ENCODE measurements at places on chromosomes 5 and 9. TPM values are rescaled to one million over a fixed set of nuclear protein-coding genes. Genes with fewer than 3 reads are reported as not detected.

- DNase-seq, result no peak
These were observed 116.9 kb downstream of the NPR3 start for GRCh38 chr5:32827981-32828380.

The PCA3 gene
- not detected for total RNA-seq

DNA sequence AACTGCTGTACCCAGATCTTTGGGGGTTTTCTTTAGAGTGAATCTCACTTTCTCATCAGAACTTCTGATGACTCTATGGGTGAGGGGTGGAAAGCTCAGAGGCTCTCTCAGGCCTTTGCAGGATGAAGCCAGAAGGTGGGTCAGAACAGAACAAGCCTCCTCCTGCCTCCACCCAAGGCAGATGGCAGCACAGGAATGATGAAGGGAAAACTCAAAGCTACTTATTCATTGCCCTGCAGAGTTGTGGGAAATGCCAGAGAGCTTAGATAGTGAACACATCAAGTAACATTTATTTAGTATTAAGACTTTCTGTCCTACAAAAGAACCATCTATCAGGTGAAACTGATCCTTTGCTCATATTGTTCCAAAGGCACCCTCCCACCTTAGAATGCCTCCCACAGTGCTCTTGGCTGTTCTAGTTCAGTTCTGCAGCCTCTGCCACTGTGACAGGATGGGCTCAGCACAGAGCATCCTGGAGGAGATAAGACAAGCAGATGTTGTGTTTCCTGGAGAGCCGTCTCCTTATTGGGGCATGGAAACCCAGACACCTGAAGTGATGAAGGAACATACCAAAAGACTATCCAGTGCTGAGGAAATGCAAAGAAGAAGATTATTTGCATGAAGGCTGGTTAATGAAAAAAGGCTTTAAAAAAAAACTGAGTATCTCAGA lies 146.6 kb downstream of the ADAMTS12 start:
- DNase-seq, result no peak

DNA sequence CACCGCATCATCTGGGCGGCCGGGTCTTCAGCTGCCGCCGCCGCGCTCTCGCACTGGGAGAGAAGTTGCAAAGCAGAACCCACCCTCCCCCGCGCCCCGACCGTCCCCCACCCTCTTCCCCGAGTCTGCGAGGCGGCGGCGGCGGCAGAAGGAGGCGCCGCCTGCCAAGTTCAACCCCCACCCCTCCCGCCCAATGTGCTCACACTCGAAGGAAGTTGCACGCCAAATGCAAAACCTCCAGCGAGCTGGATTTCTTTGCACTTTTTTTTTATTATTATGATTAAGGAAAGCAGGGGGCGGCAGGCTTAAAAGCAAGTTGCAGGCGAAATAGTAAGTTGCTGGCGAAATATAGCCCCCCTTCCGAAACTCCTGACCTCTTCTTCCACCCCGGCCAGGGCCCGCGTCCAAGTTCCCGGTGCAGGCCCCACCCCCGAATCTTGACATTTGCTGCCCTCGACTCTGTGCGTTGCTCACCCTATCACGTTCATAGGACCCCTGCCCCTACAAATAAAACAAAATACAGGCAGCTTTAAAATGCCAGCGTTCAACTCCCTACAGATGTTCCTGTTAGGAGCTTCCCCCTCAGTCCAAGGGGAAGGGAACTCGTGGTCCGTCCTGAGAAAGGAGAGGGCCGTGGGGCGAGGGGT lies 1.1 kb upstream of the NR3C1 start:
- peak; percentile 70 for DNase-seq

- DNase-seq, result no peak
These were observed 140.2 kb downstream of the EMB start for GRCh38 chr5:50300878-50301277.

The CCL28 gene
- not detected for total RNA-seq

- no peak for DNase-seq
These were observed 312.8 kb downstream of the ARHGAP26 start for GRCh38 chr5:143083006-143083405.

The PIP5KL1 gene
- total RNA-seq, result 11.6 TPM

The ENC1 gene
- 14.4 TPM for total RNA-seq

GRCh38 chr5:76199336-76200318 lies 116.4 kb downstream of the SV2C start:
- no peak for DNase-seq

DNA sequence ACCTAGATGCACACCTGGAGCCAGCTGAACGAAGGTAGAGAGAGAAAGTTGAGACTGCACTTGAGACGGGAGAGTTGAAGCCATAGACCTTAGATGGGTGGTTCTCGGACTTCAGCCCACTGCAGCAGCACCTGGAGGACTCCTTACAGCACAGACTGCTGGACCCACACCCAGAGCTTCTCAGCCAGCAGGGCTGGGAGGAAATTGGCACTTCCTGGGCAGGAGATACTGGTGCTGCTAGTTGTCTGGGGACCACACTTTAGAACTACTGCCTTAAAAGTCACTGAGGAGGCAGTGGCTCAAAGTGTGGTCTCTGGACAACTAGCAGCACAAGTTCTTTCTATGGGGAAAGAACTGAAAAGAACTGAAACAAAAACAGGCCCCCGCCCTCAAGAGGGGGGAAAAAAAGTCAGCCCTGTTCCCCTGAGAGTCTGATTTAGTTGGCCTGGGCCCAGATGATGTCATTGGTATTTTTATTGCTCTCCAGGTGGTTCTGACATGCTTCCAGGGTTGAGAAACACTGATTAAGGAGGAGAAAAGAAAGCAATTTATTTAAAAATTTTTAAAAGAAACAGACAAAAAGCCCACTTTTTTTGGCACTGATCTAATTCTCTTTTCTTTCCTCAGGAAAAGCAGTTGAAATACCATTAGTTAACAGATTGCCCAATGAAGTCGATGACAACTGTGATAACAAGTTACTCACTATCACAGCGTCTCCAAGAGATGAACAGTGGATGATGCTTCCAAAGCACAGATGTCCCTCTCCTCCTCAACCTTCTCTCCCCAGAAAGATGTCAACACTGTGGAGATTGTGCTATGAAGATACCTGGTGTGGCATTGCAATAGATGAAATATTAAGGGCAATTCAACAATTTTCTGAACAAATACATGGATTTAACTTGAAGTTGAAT lies 73.6 kb upstream of the ADAMTS16 start:
- DNase-seq, result no peak

DNA sequence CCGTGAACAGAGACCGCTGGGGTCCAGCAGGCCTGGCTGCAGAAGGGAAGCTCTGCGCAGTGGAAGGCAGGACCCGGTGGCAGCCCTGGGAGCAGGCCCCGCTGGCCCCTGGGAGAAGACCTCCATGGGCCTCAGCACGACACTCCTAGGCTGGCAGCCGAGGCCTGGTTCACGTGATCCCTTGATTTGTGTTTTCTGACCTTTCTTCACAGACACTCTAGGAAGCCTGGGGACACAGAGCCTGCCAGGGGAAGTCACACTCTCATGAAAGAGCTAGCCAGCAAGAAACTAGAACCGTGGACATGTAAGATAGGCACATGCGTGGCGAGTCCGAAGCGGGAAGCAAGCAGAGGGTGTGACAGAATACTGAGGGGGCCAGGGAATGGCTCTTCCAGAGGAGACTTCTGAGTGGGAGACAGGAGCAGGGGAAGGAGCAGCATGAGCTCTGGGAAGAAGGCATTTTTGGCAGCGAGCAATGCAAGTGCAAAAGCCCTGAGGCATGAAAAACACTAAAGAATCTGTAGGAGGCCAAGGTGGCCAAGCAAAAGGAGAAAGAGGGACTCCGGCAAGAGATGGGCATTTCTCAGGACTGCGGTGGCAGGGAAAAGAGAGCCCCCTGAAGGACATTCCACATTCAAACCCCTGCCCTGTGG lies 26.6 kb upstream of the IL17B start:
- no peak for DNase-seq

- DNase-seq, result no peak
These were observed 2.9 kb upstream of the TGFBI start for GRCh38 chr5:136025900-136026299.

DNA sequence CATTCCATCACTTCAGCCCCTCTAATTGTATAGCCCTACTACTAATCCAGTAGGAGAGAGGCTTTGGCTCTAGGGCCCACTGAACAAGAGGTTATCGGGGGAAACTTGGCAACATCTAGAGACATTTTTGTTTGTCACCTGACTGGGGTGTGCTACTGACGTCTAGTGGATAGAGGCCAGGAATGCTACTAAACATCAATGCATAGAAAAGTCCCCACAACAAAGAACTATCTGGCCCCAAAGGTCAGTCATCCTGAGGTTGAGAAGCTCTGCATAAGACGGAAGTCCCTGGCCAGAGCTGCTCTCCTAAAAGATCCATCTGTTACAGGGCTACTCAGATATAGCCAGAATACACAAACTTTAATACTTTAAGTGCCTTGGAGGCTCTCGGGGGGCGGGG lies 570.6 kb upstream of the KLF4 start:
- no peak for DNase-seq

DNA sequence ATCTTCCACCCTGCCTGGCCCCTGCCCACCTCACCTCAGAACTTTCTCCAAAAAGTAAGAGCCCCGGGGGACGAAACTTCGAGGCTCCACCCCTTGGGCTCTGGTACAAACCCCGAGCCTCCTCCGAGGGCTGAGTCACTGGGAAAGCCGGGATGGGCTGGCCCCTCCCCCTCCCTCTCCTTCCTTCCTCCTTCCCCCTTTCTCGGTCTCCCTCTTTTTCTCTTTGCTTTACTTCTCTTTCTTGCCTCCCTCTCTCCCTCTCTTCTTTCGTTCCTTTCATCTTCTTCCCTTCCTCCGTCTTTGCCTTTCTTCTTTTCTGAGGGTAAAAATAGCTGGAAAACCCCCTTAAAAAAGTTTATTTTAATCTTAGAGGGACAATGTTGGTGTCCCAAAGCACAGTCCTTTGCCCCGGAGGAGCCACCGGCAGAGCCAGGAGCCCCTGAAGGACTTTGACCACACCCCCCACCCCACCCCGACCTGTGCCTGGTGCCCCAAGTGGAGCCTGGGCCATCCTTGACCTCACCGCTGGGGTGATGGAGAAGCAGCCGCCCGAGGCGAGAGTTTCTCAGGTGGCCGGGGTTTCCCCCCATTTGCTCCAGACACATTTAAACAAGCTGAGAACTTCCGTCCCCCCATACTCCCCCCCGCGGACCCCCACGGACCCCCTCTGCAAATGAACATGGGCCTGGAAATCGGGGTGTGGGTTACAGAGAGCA lies 5.7 kb upstream of the NOTCH1 start:
- peak; percentile 82 for DNase-seq

The CYLC2 gene
- not detected for total RNA-seq

The PDLIM4 gene
- 7.6 TPM for total RNA-seq

The LCN1 gene
- total RNA-seq, result not detected

DNA sequence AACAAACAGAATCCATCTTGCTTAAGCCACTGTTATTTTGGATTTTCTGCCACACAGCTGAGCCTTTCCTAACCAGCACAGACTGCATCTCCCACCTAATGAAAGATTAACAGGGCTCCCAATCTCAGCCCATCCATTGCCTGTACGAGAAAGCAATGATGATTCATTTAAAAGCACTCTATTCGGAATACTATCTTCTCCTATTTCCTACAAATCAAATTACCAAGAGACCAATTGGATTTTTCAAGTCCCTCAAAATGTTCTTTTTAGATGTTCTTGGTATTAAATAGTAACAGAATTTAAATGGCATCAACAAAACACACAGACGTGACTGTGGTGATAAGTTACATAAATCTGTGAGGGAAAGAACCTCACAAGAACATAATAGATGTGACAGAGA lies 324.1 kb downstream of the AGTPBP1 start:
- DNase-seq, result no peak

- peak; percentile 65 for DNase-seq
These were observed 12.0 kb upstream of the OLFM1 start for GRCh38 chr9:135075234-135076142.

The CDH9 gene
- 0.79 TPM for total RNA-seq

DNA sequence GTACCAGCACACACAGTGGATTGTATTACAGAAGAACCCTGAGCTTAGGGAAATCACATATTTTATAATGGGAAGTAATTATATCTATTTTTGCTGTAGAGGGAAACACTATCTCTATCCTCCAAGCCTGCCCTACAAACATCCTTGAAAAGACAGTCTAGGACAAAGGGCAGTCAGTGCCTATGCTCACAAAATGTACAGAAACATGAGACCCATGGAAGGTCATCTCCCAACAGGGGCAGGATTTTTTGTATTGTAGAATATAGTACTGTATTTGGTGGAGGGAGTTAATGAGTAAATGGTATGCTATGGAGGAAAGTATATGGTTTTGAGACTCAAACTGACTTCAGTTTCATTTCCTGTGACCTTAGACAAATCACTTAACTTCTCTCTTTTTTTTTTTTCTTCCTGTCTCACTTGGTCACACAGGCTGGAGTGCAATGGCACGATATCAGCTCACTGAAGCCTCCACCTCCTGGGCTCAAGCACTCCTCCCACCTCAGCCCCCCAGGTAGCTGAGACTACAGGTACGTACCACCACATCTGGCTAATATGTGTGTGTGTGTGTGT lies 5.8 kb upstream of the RAB14 start:
- DNase-seq, result no peak

- no peak for DNase-seq
These were observed 200.5 kb downstream of the HINT1 start for GRCh38 chr5:130964231-130965202.

GRCh38 chr9:34253460-34253837 lies 74.6 kb downstream of the UBAP1 start:
- no peak for DNase-seq

DNA sequence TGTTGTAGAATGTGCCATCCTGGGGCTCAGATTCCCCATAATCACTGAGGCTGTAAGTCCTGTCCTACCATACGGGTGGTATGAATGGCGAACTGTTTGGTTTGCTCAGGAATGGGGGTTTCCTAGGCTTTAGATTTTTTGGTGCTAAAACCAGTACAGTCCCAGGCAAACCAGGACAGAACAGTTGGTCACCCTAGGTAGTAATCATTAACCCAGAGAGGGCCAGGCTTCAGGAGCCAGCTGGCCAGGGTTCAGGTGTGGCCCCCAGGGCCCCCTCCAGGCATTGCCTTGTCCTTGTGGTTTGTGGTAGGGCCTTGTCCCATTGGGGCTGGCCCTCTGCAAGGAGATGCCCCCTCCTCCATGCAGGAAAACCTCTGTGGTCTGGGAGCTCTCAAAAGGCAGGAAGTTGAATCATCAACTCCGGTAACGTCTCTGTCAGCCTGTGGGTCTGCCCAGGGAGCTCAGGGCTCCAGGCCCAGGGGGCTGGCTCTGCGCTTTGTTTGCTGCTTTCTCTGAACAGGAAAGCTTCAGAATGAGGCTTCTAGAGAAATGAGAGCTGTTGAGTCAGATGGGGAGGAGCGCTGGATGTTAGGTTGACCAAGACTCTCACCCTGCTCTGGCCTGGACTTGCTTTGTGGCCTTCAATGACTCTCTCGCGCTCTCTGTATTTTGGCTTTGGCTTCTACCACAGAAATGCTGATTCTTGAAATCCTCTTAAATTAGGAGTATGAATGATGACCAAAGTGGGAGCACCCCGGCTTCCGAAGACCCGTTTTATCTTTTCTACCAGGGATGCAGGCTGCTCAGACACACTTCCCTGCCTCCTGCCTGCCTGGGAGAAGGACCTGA lies 22.2 kb upstream of the JADE2 start:
- peak; percentile 78 for DNase-seq

All from H9 (cell line).